ENCODE measurements at places on chromosomes 11 and 22.

GRCh38 chr11:67113231-67113721, 5.8 kb upstream of the KDM2A start:
- peak; percentile 73 for DNase-seq

DNA sequence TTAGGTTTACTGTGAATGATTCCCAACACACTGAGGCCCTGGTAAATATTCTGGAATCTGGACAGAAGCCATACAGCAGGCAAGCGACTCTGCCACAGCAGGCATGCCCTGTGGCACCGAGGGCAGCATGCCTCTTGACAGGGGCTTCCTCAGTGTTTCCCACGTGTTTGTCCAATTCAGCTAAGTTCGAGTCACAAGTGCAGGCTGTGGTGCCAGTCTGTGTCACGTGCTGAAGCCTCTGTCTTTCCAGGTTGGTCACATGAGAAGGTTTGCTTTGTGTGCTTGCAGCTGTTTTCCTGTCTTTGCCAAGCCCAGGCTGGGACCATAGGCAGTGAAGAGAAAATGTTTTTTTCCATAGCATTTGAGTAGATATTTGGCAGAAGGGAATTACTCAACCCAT, 2.4 kb upstream of the PPFIBP2 start:
- no peak for DNase-seq

GRCh38 chr11:132186699-132187098, 816.3 kb downstream of the NTM start:
- no peak for DNase-seq

DNA sequence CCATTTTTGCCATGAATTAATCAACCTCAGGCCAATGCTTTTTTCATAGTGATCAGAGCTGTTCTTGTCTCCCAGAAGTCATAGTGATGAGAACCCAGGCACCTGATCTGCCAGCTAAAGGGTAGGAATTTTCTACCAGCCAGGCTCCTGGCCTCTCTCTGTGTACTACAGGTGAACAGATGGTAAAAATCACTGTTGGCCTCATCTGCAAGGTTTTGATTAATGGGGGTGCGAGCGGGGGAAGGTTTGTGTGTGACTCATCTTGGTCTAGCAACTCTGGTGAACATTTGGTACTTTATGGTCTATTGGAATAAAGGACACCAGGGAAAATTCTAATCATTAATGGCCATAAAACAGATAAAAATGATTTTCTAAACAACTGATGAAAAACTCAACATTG, 14.4 kb upstream of the APOL4 start:
- DNase-seq = no peak

GRCh38 chr11:79336797-79337517, 103.9 kb downstream of the TENM4 start:
- DNase-seq = no peak

DNA sequence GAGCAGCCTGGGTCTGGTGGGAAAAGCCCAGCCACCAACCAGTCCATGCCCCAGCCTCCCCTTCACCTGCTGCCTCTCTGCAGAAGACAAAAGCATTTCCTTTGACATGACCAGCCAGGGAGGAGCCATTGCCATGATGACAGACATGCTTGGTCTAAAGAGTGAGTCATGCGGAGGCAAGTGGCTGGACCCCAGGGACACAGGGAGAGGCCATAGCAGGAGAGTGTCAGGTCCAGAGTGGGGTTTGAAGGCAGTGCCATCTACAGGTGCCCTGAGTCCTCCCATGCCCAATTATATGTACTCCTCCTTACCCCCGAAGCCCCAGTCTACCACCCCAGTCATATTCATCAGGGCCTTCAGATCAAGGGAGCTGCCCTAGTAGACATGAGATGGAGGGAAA, 67.4 kb downstream of the SCN3B start:
- DNase-seq = no peak
